ENCODE measurements at places on chromosomes 12 and 14.
A peak's percentile ranks its signal among the peaks of the same experiment; 100 is the strongest.

- peak; percentile 85 for DNase-seq
These were observed 29.0 kb downstream of the ATF7IP start for GRCh38 chr12:14394317-14395073.

GRCh38 chr14:49959822-49960408 is 67.0 kb downstream of the ARF6 start:
- no peak for DNase-seq

- DNase-seq = no peak
These were observed 778 bp downstream of the SLC8B1 start for GRCh38 chr12:113333877-113334785.

DNA sequence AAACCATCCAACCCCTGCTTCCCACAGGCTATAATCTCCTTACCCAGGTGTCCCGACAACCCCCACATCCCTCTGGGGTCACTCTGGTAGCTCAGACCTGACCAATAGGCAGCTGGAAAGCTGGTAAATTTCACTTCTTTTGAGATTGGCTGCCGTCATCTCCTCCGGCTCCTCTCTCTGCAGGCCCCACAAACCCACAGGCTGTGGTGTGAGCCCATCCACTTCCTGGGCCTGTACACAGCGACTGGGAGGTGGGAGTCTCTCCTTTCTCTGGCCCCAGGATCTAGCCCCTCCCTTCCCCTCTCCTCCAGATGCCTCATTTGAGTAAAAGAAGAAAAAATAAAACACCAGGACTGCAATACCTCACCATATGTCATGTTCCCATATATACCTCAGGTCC is 709 bp downstream of the INHBC start:
- DNase-seq = no peak

DNA sequence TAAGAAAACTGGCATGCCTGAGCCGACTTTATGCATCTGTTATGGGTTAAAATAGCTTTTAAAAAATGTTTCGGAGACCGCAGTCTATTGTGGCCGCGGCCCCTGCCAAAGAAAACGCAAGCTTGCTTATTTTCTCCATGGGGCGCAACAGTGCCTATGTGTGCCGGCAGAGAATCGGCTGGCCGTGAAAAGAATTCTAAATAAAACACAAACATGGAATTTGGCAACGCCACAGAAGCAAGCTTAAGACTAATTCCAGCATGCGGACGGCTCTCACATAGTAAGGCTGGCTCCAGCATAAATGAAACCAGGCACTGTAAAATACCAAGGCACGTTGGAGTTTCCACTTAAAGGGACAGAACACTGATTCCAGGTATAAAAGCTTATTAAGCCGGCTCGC is 56.7 kb downstream of the BCL11B start:
- peak; percentile 99 for DNase-seq

DNA sequence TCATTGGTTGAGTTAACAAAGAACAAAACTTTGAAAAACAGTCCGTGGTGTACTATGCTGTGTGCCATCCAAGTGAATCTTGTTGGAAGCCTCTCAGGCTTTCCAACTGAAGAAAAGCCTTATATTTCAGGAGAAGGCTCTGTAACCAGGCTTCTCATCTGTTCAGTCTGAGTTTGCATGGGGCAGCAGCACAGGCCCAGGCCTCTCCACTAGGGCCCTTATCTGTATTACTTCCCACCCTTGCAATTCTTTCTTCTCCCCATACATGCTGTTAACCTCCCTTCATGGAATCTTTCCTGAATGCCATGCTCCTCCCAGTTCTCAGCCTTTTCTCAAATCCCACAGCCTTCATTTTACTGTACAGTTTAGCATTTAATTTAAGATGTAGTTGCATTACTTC is 28.3 kb downstream of the FRMD6 start:
- no peak for DNase-seq

GRCh38 chr14:63781686-63782085 is 53.8 kb upstream of the SGPP1 start:
- no peak for DNase-seq

DNA sequence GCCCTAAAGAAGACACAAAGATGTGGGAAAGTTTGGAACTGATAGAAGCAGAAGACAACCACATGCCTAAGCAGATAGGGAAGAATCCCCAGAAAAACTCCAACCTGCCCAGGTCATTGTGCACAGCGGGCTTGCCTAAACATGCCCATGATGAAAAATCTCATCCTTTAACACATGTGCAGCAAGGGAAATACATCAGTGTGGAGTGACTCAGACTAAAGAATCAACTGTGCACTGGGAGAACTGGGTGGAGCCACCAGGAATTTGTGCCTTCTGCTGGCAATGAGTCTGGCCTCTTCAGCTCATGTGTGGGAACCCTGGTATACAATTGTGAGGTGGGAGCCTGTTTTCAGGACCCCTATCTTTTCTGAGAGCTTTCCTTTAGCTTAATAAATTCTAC is 398.5 kb downstream of the FSCB start:
- DNase-seq = no peak

DNA sequence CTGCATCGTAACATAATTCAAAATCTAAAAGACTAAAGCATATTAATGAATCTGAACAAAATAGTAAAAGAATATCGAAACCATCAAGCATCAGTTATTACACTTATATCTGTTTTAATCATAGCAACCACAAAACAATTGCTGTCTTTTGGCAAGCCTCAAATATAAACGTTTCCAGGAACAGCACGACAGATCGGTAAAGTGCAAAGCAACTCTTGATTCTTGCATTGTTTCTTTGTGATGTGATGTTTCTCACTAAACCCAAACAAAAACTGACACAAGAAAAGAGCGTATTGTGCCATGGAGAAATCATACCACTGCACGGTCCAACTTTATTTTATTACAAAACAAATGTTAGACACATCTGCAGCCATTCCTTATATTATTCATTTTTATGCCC is 9.2 kb upstream of the MYF6 start:
- no peak for DNase-seq

DNA sequence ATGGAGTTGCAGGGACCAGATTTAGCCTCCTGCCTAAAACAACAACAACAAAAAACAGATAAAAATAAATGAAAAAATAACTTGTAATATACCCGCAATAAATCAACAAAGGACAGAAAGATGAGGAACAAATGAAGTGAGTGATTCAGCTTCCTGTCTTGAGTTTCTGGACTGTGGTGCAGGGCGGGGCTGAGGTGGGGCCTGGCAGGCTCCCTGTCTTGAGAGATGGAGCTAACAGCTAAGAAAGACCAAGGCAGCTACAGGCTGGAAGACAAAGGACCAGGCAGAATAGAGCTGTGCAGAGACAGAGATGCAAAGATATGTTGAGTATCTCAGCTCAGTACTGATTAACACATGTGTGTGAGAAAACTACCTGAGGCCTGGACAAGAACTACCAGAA is 879.2 kb downstream of the AACS start:
- DNase-seq = no peak

- no peak for DNase-seq
These were observed 1095.1 kb downstream of the BCL11B start for GRCh38 chr14:98176892-98177291.

DNA sequence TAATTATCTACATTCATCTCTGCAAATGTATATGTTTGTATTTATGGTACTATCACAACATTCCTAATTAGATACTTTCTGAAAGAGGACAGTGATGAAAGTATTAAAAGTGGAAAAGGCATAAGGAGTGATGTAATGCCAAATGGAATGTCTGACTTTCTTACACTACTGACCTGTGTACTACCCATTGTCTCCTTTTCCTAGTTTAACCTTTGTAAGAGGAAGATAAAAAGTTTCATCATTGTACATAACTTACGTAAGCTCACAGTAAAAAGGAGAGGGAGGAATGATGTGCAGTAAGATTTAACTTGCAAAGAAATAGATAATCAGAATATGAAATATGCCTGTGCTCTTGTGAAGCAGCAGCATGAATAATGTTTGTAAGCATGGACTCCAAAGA is 55.9 kb downstream of the SOX5 start:
- DNase-seq = no peak

- peak; percentile 9 for DNase-seq
These were observed 80.8 kb downstream of the MNAT1 start for GRCh38 chr14:60815371-60815770.

GRCh38 chr14:44463356-44464004 is 43.6 kb downstream of the FSCB start:
- DNase-seq = peak; percentile 20

- no peak for DNase-seq
These were observed 44.3 kb downstream of the PLEKHG3 start for GRCh38 chr14:64748521-64748920.

DNA sequence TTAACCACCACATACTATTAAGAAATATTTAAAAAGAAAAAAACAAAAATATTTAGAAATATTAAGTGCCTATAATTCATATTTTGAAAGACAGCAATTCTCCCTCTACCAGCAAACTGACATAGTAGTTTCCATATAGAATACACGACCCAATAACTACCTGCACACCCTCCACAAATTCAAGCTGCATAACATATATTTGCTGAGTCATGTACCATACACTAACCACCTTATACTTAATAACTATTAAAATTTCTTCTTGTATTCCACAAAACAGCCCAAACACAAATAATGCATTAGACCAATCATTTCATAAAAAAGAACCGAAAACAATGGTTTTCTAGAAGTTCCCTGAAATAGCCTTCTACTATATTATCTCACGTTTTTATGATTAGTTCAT is 21.7 kb downstream of the GTF2A1 start:
- no peak for DNase-seq

DNA sequence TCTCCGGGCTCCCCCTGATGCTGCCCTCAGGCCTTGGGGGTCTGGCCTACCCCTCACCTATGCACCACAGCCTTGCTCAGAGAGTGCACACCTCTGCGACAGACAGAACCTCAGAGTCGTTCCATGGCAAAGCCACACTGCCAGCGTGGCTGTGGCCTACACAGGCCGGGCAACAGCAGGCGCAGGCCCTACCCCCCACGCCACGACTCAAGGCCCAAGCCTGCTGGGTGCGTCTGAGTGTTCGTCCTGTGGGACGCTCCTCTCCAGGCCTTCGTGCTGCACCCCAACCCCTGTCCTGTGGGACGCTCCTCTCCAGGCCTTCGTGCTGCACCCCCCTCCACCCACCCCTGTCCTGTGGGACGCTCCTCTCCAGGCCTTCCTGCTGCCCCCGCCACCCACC is 54.2 kb downstream of the LRCOL1 start:
- DNase-seq = no peak

- no peak for DNase-seq
These were observed 47.5 kb downstream of the EGLN3 start for GRCh38 chr14:33903369-33903768.

DNA sequence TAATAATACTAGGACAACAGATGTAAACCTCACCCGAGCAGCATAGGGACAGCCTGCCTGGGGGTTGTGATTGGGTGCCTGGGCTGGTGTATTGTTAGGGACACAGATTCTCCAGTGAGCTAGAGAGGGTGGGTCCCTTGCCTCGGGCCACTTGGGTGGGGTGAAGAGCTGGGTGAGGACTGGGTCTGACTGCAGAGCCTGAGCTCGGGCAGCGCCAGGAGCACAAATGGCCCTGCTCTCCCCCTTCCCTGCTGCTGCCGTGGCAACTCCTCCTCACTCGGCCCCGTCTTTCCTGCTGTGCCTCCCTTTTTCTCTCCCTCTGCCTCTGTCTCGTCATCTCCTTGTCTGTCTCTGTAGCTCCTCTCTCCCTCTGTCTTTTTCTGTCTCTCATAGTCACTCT is 115.4 kb downstream of the GLT1D1 start:
- no peak for DNase-seq

- DNase-seq = peak; percentile 99
These were observed 214.9 kb downstream of the ZFP36L1 start for GRCh38 chr14:68577802-68578541.

- no peak for DNase-seq
These were observed 26.3 kb downstream of the PAPLN start for GRCh38 chr14:73263606-73264005.

Measured in fibroblast of skin of right biceps (primary cell).